ENCODE measurements at places on chromosomes 5 and 9. TPM values are rescaled to one million over a fixed set of nuclear protein-coding genes. Genes with fewer than 3 reads are reported as not detected.

- H3K4me1 ChIP-seq, result peaks cover 12% of the 10 kb centered on the region
- DNase-seq, result no peak
- no peaks in the 10 kb centered on the region for H3K27me3 ChIP-seq
These were observed 57.6 kb downstream of the ZSWIM6 start for GRCh38 chr5:61389609-61390008.

DNA sequence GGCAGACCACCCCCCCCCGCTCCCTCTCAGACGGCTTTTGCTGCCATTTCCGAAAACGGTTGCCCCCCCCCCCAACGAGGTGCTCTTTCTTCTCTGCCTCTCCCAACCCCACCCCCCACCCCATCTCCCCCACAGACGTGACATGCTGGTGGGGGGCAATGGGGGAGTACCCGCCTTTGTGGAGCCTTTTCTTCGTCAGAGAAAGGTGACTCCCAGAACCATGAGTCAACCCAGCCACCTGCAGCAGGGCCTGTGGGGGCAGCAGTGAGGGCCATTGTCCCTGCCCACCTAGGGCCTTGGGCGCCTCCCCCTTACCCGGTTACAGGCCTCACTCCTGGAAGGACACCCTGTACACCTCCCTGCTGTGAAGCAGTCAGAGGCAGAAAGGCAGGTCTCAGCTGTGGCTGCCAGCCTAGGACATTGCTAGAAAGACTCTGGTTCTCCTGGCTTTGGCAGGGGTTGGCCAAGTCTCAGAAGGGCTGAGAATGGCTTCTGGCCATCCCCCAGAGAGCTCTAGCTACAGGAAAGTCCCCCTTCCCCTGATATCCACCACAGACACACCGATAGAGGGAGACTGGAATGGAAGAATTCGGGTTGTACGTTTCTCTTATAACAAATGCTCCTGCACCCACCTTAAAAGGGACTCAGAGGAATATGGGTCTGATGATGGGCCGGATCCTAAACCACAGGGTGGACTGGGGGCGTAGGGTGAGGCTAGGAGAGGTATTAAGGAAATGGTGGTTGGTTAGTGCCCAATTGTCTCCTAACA lies 2.2 kb downstream of the DNAJB5 start:
- DNase-seq, result peak; percentile 27
- peak overlapping the region; percentile 98 for H3K27ac ChIP-seq
- H3K27me3 ChIP-seq, result no peaks in the 10 kb centered on the region
- H3K4me3 ChIP-seq, result no peak overlapping the region
- no peaks in the 10 kb centered on the region for H3K36me3 ChIP-seq

GRCh38 chr9:131709771-131710431 lies 30.0 kb downstream of the RAPGEF1 start:
- H3K4me1 ChIP-seq, result peaks cover 36% of the 10 kb centered on the region
- no peaks in the 10 kb centered on the region for H3K27me3 ChIP-seq
- DNase-seq, result no peak
- H3K4me3 ChIP-seq, result no peak overlapping the region

Gene TNC
- 23.9 TPM for polyA plus RNA-seq

Gene HTR4
- 1.9 TPM for polyA plus RNA-seq

Gene PDLIM7
- 537 TPM for polyA plus RNA-seq

Measured in cardiac muscle cell (in vitro differentiated cells and primary cell).